ENCODE measurements at places on chromosomes 1 and 21.

GRCh38 chr1:230074270-230074669 is 7.2 kb downstream of the GALNT2 start:
- DNase-seq: no peak

GRCh38 chr1:180930687-180931086 is 18.0 kb downstream of the KIAA1614 start:
- DNase-seq: no peak

- no peak for DNase-seq
Measured at GRCh38 chr1:7387053-7387927, 383.8 kb upstream of the VAMP3 start.

- DNase-seq: no peak
Measured at GRCh38 chr1:233659495-233659894, 45.6 kb downstream of the KCNK1 start.

GRCh38 chr21:32666258-32666657 is 54.1 kb upstream of the CFAP298 start:
- DNase-seq: no peak

Data from NCI-H1436 treated with DMSO at 0.1 percent for 48 hours (cell line).